ENCODE measurements at places on chromosomes 16 and 17.

DNA sequence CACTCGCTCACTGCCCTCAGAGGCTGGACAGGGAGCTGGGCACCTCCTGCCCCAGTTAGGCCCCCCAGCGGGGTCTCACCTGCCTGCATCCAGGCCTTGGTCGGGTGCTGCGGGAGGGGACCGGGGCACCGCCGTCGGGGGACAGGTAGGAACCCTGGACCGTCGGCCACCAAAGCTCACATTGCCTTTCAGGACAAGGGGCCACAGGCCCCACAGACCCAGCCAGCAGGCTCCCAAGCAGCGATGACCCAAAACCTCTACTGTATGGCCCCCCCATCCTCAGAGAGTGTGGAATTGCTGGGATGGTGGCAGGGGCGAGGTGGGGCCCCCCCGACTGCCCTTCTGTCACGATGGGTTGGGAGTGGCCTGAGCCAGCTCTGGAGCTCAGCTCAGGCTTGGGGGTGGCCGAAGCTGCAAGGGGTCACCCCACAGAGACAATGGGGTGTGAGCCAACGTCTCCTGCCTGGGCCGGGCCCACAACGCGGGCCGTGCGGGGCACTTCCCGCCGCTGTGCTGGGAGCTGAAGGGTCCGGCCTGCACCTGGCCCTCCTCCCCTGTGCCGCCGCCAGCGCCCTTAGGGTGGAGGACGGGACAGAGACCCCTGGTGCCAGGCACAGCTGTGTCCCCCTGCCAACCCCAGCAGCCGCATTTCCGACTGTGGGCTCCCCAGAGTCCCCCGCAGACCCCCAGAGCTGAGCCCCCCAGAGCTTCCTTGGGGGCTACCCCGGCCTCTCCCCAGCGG is 498 bp downstream of the IGFALS start:
- no peak for ATAC-seq

GRCh38 chr16:11916524-11917285 is 949 bp upstream of the GSPT1 start:
- ATAC-seq, result no peak

DNA sequence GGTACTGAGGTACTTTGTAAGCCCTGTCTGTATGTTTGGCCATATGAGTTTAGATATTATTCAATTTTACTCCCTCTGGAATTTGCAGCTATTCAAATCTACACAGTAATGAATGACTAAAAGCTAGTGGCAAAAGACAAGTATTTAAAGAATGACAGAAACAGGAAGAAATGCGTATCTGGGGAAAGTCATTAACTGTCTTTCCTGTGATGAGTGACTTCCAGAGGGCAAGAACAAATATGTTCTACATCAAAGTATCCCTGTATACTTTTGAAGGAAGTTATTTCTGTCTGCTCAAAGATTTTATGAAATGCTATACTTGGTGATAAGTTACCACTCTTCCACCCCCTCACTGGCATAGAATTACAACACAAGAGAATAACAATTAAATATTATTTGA is 489.3 kb upstream of the SOX9 start:
- no peak for ATAC-seq

GRCh38 chr17:15398736-15399331 is 57.4 kb upstream of the TEKT3 start:
- no peak for ATAC-seq

GRCh38 chr17:80942423-80943345 is 49.0 kb upstream of the CHMP6 start:
- no peak for ATAC-seq

DNA sequence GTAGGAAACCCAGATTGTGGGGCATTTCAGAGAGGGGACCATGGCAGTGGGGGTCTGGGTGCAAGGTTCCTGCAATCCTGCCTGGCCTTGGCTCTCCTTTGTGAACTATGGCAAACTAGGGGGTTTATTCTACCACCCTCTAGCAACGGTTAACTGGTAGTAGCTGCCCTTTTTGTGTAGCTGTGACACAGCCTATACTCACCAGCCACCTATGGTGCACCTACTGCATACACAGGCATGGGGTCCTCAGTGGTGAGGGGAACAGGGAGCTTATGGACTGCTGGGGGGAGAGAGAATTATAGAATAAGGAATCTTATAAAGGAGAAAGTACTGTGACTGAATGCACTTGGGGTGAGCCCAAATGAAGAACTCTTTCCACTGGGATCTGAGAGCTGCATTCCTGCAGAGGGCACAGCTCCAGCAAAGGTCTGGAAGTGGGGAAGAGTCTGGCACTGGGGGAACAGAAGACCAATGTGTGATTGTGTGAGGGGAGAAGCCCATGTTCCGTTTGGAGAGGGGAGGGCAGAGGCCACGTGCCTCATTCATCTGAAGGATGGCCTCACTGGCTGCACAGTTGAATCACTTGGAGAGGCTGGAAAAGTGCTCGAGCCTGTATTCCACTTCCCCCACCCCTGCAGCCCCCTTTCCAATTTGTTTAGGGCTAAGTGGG is 2.1 kb downstream of the MT1X start:
- no peak for ATAC-seq

DNA sequence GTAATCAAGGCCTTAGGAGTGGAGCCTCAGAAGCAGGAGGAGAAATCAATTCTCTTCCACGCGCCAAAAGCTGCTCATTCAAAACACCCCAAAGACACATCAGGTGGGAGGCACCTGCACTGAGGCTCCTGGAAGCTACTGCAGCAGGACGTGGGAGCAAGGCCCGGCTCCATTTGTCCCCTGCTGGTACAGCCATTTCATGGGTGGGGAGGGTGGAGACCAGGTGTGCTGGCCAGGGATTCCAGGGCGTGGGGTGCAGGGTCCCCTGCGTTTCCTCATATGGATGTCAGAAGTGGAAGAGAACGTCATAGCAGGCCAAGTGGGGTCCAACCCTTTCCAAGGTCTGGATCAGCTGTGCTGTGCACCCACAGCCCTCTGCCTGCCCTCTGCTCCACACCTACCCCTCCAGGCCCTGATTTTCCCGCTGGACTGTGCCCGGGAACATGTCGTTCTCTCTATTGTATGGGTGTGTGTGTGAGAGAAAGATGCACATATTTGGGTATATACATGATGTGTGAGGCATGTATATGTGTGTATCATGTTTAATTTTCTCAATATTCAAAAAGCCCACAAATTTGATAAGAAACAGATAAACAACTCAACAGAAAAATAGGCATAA is 39.2 kb upstream of the CBX4 start:
- no peak for ATAC-seq

- ATAC-seq, result no peak
Observed at GRCh38 chr17:19019041-19019941, 14.7 kb upstream of the FAM83G start.

GRCh38 chr16:68892214-68892613 is 48.9 kb downstream of the TANGO6 start:
- ATAC-seq, result no peak

- no peak for ATAC-seq
Observed at GRCh38 chr16:23089111-23089510, 60.1 kb downstream of the USP31 start.

GRCh38 chr16:66382966-66383299 is 16.4 kb downstream of the CDH5 start:
- no peak for ATAC-seq

DNA sequence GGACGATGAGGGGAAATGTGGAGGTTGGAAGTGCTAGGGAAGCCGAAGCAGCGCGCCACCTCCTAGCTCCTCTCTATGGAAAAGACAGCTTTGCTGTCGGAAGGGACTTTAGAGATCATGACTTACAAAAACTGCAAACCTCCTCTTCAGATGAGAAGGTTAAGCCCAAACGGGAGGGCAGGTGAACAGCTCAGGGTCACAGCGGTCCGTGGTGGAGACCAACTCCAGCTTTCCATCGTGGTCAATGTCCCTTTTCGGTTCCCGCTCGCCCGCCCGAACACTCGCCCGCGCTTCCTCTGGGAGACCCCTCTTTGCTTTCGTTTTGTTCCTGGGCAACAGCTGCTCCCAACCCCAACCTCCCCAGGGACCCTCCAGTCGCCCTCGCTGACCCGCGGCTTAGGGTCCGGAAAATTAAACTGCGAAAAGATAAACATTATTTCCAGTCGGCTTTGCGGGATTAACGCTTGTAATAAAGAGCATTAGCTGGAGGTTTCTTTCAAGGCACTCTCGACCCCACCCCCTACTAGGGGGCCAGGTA is 7.7 kb downstream of the IRX6 start:
- ATAC-seq, result no peak

DNA sequence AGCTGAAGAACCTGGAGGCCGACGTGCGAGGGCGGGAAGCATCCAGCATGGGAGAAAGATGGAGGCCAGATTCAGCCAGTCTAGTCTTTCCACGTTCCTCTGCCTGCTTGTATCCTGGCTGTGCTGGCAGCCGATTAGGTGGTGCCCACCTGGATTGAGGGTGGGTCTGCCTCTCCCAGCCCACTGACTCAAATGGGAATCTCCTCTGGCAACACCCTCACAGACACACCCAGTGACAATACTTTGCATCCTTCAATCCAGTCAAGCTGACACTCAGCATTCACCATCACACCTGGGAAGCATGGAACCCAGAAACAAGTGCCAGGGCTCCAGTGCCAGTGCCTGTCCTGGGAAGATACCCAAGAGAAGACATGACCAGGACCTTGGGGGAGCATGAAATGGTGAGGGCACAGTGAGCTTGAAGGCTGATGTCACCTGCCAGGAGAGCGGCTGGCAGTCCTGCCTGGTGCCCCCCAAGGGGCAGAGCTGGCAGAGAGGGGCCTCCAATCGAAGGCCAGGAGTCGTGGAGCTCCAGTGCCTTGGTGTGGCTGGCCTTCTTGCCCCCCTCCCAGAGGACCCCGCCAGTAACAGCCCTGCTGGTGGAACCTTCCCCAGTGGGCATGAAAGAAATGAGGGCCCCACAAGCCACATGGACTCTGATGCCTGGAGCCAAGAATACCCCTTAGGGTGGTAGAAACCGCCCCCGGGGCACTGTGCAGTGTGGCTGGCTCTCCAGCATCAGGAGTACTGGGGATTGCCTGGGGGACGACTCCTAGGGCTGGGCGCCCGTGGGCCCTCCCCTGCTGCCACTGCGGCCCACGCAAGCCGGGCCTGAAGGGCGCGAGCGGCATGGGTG is 643 bp upstream of the NPB start:
- ATAC-seq, result peak; percentile 18

DNA sequence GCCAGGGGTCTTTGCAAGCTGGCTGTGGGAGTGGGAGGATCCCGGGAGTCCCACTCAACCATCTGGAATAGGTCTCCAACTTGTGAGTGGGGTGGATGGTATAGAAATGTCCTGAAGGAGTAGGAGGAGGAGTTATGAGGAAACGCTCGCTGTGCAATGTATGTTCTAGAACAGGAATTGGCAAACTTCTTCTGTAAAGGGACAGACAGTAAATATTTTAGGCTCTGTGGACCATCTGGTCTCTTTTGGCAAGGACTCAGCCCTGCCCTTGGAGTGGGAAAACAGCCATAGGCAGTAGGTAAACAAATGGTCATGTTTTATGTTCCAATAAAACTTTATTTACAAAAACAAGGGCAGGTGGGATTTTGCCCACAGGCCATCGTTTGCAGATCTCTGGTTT is 149.2 kb downstream of the NPIPB5 start:
- no peak for ATAC-seq

- peak; percentile 88 for ATAC-seq
Observed at GRCh38 chr16:3479654-3480216, 15.6 kb downstream of the C16orf90 start.

DNA sequence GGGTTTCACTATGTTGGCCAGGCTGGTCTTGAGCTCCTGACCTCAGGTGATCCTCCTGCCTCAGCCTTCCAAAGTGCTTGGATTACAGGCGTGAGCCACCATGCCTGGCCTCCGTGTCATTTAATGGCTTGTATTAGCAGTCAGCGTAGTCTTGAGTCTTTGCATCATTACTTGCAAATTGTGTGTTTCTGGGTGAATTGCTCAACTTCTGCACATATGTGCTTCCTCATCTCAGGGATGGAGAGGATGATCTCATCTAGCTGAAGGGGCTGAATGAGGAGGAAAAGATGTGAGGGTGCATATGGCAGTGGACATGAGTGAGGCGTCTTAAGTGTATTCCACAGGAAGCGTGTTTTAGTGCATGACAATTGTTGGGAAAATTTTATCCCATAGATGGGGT is 155.8 kb downstream of the SNX29 start:
- ATAC-seq, result no peak

DNA sequence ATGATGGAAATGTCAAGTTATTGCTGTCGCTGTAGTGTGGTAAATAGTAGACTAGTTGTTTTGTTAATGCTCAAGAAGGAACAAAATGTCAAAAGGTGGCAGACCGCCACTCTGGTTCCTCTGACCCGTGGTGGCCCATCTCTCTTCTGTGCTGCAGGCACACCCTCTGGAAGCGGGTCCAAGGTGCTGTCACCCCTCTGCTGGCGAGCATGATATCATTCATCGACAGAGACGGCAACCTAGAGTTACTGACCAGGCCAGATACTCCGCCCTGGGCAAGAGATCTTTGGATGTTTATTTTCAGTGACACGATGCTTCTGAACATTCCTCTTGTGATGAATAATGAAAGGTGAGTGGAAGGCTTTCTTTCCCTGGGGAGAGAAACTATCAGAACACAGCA is 56.8 kb upstream of the ENDOV start:
- ATAC-seq, result no peak

- no peak for ATAC-seq
Observed at GRCh38 chr16:4948903-4949766, 9.0 kb upstream of the SEC14L5 start.

GRCh38 chr17:43014649-43015542 is 7.3 kb downstream of the VAT1 start:
- ATAC-seq, result no peak

GRCh38 chr17:32452281-32452680 is 8.0 kb downstream of the PSMD11 start:
- no peak for ATAC-seq

GRCh38 chr16:54480429-54480828 is 193.8 kb upstream of the IRX3 start:
- ATAC-seq, result no peak

- ATAC-seq, result no peak
Observed at GRCh38 chr17:57879437-57880085, 29.7 kb upstream of the MRPS23 start.

- no peak for ATAC-seq
Observed at GRCh38 chr17:7713782-7714181, 3.8 kb upstream of the DNAH2 start.

- ATAC-seq, result no peak
Observed at GRCh38 chr17:35749560-35750412, 3.3 kb downstream of the GAS2L2 start.

GRCh38 chr17:31511195-31511578 is 119.7 kb downstream of the RAB11FIP4 start:
- no peak for ATAC-seq

- no peak for ATAC-seq
Observed at GRCh38 chr16:56191835-56192634, 746 bp downstream of the GNAO1 start.

- no peak for ATAC-seq
Observed at GRCh38 chr16:80387318-80387921, 153.4 kb upstream of the DYNLRB2 start.

GRCh38 chr16:9007177-9007794 is 43.6 kb upstream of the USP7 start:
- ATAC-seq, result no peak

- ATAC-seq, result no peak
Observed at GRCh38 chr17:27306276-27306835, 12.4 kb downstream of the WSB1 start.

- ATAC-seq, result no peak
Observed at GRCh38 chr17:19487024-19487600, 46.5 kb upstream of the SLC47A1 start.

- ATAC-seq, result no peak
Observed at GRCh38 chr16:9092282-9092977, 986 bp downstream of the HAPSTR1 start.

- ATAC-seq, result no peak
Observed at GRCh38 chr16:85986931-85987749, 88.2 kb downstream of the IRF8 start.
